Stimulated activated CD4-positive, alpha-beta T cell treated with anti-CD3 and anti-CD28 coated beads, Interleukin-1b, Interleukin-23, amount 100 ng/mL, for 4 hours (primary cell): ENCODE measurements at places on chromosomes 12 and 14.

DNA sequence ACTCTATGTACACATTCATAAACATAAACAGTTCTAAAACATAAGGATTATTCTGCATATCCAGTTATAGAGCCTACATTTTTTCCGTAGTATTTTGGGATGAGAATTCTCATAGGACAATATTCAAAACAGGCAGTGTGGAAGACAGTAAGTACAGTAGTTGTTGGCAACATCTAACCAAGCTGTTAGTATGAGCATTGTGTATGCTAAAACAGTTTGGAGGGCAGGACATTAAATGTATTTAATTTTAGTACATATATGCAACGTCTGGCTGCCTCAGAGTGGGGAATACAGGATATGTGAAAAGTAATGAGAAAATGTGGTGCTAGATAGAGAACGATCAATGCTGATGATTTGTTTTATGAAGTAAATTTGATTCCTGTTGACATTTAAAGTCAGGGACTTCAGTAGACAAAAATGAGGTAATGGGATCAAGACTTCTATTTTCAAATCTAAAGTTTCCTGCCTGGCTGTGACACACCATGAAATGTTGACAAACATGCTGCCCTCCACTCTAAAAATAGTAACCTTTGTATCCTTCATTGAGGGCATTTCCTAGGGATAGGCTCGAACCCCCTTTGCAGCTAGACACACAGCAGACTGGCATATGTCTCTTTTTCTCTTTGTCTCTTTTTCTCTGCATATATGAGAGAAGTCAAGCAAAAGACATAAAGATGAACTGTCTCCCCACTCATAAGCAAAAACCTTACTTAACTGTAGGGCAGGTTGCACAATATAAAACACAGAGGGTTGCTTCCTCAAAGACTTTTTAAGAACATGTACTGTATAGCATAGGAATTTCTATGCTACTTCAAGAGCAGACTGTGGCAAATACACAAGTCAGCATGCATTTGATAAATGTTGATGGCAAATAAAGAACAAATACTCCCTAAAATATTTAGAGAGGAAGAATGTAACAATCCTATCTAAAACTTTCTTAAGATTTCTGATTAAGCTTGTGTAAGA, 75.5 kb upstream of the GTF2A1 start:
- DNase-seq: no peak

- no peak for DNase-seq
These were observed 260.0 kb downstream of the ACSS3 start for GRCh38 chr12:81337886-81338285.

DNA sequence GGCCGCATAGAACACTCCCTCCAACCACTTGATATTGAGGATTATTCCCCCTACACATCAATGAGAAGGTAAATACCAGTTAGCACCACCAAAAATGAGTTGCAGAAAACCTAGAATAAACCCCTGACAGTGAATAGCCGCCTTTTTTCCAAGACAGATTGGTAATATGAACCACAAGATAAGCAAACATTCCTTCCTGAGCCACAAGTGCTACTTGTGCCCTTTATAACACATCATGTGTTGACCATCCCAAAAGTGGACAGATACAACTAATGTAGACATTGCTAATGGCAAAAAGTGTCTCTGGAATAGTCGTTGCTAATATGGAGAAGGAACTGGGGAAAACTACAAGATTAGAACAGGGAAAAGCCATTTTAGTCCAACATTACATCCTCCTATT, 17.2 kb downstream of the NOXRED1 start:
- DNase-seq: no peak

GRCh38 chr14:68393259-68393658, 399.6 kb downstream of the ZFP36L1 start:
- DNase-seq: no peak

DNA sequence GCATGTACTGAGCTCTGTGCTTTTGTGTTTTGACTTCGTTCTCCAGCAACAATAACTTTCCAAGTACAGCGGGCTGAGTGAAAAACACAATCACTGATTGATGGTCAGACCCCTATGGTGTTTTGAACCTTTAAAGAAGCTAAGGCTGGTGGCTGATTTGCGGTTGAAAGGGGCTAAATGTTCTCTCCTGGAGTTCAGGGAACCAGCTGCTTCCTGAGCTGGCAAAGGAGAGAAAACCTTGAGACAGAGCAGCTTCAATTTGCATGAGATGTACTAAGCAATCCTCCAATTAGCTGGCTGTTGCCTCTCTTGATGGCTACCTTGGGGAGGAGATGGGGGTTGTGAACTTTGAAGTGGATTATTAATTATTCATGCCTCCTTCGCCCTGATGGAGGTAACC, 546.7 kb upstream of the SEL1L start:
- no peak for DNase-seq
